ENCODE measurements at places on chromosomes 5 and 9.

GRCh38 chr5:158802941-158803341 lies 296.8 kb downstream of the EBF1 start:
- DNase-seq: no peak

DNA sequence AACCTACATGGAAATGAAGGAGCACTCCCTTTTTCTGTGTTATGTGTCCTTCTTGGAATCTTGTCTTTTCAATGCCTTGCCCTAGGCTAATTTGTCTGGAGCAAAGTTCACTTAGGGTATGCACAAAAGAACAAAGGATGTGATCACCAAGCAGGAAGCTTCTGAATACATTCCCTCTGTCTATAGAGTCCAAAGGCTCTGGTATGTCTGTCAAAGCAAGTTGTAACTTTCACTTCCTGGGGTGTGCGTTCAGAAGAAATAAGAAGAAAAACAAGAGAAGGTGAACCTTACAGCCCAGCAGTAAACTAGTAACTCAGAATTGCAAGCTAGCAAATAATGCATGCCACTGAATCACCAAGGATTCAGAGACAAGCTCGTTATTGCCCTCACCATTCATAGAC lies 31.7 kb upstream of the CDH6 start:
- no peak for DNase-seq

- DNase-seq: no peak
These were observed 2011.0 kb upstream of the NUDT12 start for GRCh38 chr5:105573575-105573974.

DNA sequence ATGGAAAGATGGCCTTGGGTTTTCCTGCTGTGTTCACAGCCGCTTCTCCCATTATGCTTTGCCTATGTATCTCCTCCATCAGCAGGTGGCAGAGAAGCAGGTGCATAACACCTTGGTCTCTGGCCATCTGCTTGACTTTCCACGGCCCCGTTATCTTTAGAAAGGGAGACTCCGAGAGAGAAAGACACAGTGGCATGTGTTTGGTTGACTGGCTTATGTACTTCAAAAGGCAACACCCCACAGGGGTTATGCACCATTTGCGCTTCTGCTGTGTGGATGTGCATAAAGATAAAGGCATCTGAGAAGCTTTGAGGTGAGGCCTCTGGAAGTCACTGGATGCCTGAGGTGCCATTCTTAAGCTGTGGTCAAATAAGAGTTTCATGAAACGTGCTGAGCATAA lies 138.4 kb downstream of the EGFLAM start:
- DNase-seq: no peak

DNA sequence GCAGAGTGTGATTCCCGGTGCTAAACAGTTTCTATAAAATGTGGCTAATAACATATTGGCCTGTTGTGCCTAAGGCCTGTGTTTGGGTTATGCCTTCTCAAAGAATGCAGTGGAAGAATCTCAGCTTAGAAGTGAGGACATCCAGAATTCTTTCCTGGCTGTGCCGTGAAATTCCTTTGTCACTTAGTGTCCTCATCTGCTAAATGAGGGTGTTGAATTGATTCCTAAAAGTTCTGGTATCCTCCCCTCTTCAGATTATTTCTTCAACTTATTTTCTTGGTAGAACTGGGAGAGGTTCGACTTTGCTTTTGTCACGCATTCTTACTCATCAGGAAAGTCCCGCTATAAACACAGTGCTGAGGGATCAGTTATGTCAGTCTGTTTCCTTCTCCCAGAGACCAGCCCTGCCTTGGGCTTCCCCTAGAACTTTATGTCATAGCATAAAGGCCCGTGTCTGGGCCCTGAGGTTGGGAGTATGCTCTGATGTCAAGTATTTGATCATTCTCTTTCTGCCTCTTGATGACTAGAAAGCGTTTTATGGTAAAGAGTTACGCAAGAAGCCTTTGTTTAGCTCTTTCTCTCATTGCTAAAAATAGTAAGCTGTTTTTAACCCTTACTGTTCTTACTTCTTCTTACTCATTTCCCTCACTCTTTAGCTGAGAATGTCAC lies 29.5 kb downstream of the MTAP start:
- DNase-seq: peak; percentile 64

GRCh38 chr9:92631452-92632343 lies 38.2 kb downstream of the IPPK start:
- DNase-seq: no peak

- DNase-seq: peak; percentile 73
These were observed 17.9 kb downstream of the FGD3 start for GRCh38 chr9:92965061-92965758.

DNA sequence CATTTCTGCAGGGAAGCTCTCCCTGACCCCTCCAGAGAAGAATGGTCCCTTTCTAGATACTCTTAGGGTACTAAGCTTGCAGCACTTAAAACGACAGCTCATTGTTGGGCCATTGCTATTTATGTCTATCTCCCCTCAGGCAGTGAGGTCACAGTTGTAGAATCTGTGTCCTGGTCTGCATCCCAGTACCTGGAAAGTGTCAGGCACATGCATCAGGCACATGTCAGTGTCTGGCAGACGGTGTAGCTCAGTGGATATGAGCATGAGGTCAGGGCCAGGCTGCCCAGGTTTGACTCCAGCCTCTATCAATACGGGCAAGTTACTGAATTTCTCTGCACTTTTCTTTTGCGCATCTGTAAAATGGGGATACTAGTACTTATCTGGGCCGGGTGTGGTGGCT lies 22.2 kb upstream of the EEIG1 start:
- no peak for DNase-seq

GRCh38 chr9:123115146-123115913 lies 81.9 kb downstream of the GPR21 start:
- no peak for DNase-seq

DNA sequence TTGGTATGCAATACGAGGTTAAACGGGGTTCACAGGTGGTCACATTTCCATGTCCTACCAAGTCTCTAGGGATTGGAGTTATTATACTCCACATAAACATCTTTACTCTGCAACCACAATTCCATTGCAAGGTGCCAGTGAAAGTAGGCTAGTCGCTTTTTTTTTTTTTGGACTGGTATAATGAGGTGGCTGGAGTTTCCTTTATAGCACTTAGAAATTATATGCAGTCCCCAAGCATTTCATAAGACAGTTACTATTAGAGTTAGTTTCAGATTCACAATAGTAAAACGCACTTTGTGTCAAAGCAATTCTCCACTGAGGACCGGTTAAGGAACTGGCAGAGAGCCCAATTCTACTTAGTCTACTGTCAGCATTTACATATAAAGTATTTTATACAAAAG lies 1.4 kb downstream of the MEF2C start:
- DNase-seq: no peak

- DNase-seq: no peak
These were observed 385.9 kb upstream of the CHD1 start for GRCh38 chr5:99314721-99315120.

DNA sequence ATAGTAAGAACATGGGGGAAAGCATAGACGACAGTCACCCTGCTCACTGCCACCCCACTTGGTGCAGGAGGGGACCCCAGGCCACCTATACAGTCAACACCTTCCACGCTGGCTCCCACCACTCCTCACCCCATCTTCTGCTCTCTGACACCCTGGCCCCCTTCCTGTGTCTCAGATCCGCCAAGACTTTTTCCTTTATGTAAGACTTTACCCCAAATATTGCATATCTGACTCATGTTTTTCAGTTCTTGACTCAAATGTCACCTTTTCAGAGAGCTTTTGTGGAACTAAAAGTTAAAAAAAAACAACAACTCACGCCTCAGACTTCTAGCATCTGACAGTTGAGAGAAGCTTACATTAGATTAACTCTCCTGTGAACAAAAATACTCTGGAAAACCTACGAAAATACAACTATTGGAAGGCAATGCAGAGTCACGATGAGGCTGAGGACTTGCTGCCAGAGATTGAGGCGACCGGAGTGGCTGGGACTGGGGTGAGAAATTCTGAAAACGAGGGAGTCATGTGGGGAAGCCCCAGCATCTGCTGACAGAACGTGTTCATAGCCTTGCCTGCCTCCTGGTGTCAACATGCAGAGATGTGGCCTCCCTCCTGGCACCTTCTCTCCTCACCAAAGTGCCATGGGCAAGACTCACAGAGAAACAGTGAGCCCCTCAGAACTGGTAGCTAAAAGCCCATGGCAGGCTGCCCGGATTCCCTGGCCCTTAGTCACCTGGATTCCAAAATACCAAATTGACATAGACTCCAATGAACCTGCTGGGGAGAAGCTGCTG lies 22.4 kb upstream of the FCN2 start:
- peak; percentile 24 for DNase-seq

GRCh38 chr9:114321759-114322158 lies 1.1 kb upstream of the ORM1 start:
- no peak for DNase-seq

- DNase-seq: peak; percentile 85
These were observed 831 bp downstream of the INPP5E start for GRCh38 chr9:136438548-136439480.

DNA sequence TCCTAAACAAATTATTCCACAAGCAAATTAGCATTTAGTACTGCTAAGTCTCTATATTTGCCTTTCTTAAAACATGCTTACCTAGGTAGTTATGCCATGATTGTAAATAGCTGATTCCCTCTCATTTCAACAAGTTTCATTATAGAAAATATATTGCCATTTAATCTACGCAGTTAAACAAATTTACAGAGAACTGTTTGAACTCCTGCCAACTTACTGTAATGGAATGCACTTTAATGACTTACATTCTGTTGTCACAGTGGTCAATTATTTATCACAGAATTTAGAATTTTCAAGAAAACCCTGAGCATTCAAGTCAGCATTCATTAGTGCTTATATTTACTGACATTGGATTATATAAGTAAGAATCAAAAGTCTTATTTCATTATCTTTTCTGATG lies 19.6 kb downstream of the SLC38A9 start:
- no peak for DNase-seq
